Lung microvascular endothelial cell (primary cell): ENCODE measurements at places on chromosomes 2 and 18. TPM values are rescaled to one million over a fixed set of nuclear protein-coding genes. Genes with fewer than 3 reads are reported as not detected.

CDCA7 gene
- 1.8 and 3.9 TPM in 2 replicates for total RNA-seq

CHPF gene
- 0.40 and 0.44 TPM in 2 replicates for total RNA-seq

FOSL2 gene
- 19.0 and 54.8 TPM in 2 replicates for total RNA-seq

- DNase-seq, result no peak
Measured at GRCh38 chr18:69559604-69560003, 158.9 kb downstream of the DOK6 start.

- no peak for DNase-seq
Measured at GRCh38 chr2:151040039-151040438, 221.6 kb downstream of the RBM43 start.

LOXHD1 gene
- not detected in 2 replicates for total RNA-seq

GRCh38 chr2:217790681-217791392 lies 212.0 kb downstream of the TNS1 start:
- DNase-seq, result no peak

DNA sequence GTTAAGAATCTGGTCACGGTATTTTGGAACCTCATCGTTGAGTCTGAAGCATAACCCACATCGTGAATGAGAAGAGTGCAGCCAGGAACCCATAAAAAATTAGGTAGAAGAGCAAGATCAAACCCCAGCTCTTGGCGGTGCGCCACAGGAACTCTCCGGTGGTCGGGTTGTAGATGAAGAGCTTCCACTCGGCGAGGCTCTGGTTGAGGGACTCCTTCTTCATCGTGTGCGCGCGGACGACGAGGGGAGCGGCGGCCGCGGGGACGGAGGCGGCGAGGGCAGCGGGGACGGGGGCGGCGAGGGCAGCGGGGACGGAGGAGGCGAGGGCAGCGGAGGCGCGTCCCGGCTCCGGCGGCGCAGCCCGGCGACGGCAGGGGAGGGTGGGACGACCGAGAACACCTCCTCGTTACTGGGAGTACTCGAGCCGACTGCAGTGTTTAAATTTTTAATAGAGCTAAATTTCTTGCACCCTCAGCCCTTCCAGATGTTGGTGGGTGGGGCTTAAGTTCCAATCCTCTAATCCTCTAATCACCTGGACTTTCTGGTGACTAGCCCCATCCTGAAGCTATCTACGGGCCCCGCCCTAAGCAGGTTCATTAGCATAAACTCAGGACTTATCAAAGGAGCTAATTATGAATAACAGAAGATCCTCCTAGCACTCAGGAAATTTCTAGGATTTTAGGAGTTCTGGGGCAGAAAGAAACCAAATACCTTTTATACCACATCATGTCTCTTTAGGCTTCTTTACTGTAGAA lies 20.4 kb upstream of the PAPOLG start:
- no peak for DNase-seq
